ENCODE measurements at places on chromosomes 16 and 17. TPM values are rescaled to one million over a fixed set of nuclear protein-coding genes. Genes with fewer than 3 reads are reported as not detected.
A peak's percentile ranks its signal among the peaks of the same experiment; 100 is the strongest.

DNA sequence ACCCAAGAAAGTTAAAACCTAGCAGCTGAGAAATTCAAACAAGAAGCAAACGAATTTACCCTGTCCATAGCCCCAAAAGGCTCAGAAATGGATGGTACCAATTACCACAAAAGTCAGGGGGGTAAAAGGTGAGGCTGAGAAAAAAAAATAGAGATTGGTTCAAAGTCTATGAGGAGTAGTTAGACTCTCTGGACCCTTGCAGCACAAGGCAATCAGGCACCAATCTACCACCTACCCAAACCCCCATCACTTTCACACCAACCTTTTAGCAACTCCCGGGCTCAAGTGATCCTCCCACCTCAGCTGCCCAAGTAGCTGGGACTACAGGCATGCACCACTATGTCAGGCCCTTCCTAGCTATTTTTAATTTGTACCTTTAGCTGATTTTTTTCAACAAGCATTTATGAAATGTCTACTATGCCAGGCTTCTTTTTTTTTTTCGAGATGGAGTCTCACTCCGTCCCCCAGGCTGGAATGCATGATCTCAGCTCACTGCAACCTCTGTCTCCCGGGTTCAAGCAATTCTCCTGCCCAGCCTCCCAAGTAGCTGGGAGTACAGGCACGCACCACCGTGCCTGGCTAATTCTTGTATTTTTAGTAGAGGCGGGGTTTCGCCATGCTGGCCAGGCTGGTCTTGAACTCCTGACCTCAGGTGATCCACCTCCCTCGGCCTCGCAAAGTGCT lies 40.8 kb downstream of the USP32 start:
- H3K36me3 ChIP-seq: no peaks in the 10 kb centered on the region
- no peak for DNase-seq
- no peak overlapping the region for H3K4me3 ChIP-seq
- H3K27me3 ChIP-seq: no peaks in the 10 kb centered on the region

PTRH2 gene
- 125 TPM for total RNA-seq

DNA sequence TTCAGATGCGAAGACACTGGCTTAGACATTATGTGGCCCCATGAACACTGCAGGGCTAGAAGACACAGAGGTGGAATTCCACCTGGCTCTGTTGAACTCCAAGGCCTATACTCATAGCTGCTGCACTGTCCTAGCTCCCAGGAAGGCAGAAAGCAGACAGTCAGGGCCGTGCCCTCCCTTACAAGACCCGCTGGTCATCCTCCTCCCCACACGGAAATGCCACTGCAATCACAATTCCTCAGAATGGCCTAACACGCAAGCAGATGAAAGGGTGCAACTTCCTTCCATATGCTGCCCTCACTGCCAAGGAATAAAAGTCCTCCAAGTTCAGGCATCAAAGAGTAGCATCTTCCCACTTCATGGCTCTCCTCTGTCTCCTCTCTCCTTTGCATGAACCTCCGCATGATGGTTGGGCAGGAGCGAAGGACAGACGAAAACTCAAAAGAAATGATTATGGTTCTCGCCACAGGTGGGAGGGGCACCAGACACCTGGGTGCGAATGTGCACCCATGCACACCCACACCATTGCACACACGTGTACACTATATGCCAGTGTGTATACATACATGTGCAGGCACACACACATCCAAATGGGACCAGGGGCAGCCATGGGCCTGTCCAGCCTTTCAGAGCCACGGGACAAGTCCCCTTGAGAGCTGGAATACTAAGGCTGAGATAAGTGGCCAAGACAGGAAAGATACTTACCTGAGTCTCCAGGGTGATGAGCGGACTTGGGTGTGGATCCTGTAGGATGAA lies 113.3 kb downstream of the XYLT1 start:
- H3K27ac ChIP-seq: no peak overlapping the region
- H3K4me1 ChIP-seq: peaks cover 16% of the 10 kb centered on the region
- DNase-seq: no peak
- no peaks in the 10 kb centered on the region for H3K27me3 ChIP-seq
- no peaks in the 10 kb centered on the region for H3K36me3 ChIP-seq

- no peaks in the 10 kb centered on the region for H3K27me3 ChIP-seq
- no peak overlapping the region for H3K4me3 ChIP-seq
- H3K4me1 ChIP-seq: peaks cover 4% of the 10 kb centered on the region
- no peak for DNase-seq
- H3K27ac ChIP-seq: no peak overlapping the region
Measured at GRCh38 chr17:78940708-78941107, 15.5 kb upstream of the TIMP2 start.

GRCh38 chr17:17849845-17850373 lies 13.1 kb upstream of the SREBF1 start:
- peak overlapping the region; percentile 53 for H3K27ac ChIP-seq
- H3K36me3 ChIP-seq: peaks cover 14% of the 10 kb centered on the region
- peaks cover 10% of the 10 kb centered on the region for H3K4me1 ChIP-seq

DNA sequence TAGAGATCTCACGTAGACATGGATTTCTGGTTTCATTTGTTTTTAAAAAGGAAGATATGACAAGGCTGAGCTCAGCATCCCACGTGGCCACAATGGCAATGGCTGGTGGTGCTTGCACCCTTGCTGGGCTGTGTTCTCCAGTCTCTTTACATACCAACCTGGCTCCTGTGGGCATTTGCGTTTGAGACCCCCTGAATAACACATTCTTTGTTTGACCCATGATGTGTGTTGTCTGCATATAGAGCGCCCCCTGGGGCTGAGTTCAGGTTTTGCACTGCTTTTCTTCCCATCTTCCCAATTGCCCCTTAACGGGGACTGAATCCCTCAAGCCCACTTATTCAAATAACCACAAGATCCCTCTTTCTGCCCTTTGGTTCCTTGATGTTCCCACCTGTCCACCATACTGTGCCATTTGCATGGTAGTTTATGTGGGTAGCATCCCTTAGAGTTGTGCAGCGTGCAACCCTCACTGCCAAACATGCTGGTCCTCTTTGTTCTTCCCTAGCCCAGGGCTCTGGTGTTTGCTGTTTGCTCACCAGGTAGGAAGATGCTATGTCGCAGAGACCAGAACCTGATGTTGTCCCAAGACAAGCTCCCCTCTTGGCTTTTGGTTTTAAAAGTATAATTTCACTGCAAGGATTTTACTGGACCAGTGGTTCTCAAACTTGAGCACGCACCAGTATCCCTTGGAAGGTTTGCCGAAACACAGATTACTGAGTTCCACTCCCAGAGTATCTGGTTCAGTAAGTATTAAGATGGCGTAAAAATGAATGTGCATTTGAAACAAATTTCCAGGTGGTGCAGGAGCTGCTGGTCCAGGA lies 38.5 kb upstream of the NKD1 start:
- no peak overlapping the region for H3K4me3 ChIP-seq
- no peak for DNase-seq

ITPRIPL2 gene
- 94.5 TPM for total RNA-seq

DNA sequence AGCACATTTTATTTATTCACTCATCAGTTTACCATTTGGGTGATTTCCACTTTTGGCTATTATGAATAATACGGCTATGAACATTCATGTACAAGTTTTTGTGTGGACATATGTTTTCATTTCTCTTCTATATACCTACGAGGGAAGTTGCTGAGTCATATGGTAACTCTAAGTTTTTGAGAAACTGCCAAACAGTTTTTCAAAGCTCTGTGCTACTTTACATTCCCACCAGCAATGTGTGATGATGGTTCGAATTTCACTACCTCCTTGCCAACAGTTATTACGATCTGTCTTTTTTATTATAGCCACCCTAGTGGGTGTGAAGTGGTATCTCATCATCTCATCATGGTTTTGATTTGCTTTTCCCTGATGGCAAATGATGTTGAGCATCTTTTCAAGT lies 63.7 kb upstream of the MRTFB start:
- no peak overlapping the region for H3K4me3 ChIP-seq
- H3K4me1 ChIP-seq: peaks cover 5% of the 10 kb centered on the region
- H3K36me3 ChIP-seq: no peaks in the 10 kb centered on the region
- no peak for DNase-seq

DNA sequence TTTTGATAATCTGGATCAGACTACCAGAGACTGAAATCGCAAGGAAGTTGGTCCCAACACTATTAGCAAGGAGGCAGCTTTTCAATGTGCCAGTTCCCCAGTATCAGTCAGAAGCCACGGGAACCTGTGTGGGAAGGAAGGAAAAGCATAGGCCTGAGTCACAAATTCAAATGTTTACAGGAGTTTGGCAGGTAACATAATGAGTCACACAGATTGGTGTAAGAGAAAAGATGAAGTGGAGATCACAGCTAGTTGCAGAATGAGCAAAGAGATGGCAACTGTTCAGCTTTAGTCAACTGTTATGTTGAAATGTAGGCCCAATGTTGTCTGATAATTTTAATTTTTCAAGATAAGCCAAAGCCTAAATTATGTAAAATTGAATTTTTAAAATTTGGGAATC lies 28.1 kb upstream of the ITGA2B start:
- H3K36me3 ChIP-seq: peaks cover 16% of the 10 kb centered on the region
- no peak overlapping the region for H3K4me3 ChIP-seq
- H3K27me3 ChIP-seq: no peaks in the 10 kb centered on the region

C16orf74 gene
- total RNA-seq: not detected

TEX14 gene
- total RNA-seq: not detected

All from ascending aorta (tissue), 2 donors.